NCI-H1092 (cell line): ENCODE measurements at places on chromosomes 2 and 18.

DNA sequence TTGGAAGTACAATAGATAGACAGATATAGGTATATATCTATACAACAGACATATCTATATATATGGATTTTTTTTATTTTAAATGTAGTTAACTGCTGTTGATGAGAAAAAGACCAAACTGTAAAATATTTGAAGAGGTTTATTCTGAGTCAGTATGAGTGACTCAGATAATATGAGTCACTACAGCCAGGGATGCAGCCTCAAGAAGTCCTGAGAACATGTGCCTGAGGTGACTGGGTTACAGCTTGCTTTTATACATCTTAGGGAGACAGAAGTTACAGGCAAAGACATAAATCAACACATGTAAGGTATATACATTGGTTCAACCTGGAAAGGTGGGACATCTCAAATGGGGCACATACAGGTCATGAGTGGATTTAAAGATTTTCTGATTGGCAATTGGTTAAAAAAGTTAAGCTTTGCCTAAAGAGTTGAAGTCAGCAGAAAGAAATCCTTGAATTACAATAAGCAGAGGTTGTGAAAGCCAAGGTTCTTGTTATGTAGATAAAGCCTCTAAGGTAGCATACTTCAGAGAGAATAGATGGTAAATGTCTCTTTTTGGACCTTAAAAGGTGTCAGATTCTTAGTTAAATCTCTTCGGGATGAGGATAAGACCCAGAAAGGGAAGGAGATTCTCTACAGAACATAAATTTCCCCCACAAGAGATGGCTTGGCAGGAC, 149.9 kb downstream of the RBM43 start:
- no peak for DNase-seq

DNA sequence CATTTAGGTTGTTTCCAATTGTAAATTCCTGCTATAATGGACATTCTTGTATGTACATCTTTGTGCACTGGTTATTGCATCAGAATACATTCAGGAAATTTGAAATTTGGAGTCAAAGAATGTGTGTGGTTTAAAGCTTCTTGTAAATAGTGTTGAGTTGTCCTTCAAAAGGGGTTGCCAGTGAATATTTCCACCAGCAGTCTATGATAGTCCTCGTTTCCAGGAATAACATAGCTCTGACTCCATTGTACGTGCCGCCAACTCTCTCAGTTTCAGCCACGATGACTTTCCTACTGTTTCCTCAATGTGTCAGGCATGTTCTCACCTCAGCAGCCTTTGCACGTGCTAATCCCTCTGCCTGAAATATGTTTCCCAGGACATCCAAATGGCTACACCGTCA, 10.9 kb upstream of the HS6ST1 start:
- no peak for DNase-seq

- DNase-seq, result no peak
Observed at GRCh38 chr2:211159972-211160371, 603.6 kb downstream of the CPS1 start.

- no peak for DNase-seq
Observed at GRCh38 chr2:37894601-37895000, 30.5 kb upstream of the RMDN2 start.

GRCh38 chr2:159077869-159078268, 109.4 kb downstream of the TANC1 start:
- no peak for DNase-seq

- no peak for DNase-seq
Observed at GRCh38 chr2:171149986-171150693, 10.6 kb downstream of the TLK1 start.

DNA sequence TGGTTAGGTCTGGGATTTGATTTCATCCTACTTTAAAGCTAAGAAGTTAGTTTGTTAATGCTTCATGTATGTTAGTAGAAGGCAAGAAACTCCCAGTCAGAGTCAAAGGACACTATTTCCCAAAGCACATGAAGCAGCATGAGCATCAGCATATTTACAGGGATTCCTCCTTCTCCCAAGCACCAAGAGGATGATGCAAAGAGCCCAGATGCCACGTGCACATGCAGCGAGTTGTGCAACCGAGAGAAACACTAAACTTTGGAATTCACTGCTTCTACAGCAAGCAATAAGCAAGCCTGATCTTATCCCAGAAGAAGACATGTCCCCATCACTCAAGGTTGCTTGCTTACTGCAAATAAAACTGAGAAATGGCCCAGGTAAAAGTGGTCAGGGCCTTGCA, 32.5 kb downstream of the CPO start:
- DNase-seq, result no peak
